ENCODE measurements at places on chromosomes 3 and 15.
A peak's percentile ranks its signal among the peaks of the same experiment; 100 is the strongest.

DNA sequence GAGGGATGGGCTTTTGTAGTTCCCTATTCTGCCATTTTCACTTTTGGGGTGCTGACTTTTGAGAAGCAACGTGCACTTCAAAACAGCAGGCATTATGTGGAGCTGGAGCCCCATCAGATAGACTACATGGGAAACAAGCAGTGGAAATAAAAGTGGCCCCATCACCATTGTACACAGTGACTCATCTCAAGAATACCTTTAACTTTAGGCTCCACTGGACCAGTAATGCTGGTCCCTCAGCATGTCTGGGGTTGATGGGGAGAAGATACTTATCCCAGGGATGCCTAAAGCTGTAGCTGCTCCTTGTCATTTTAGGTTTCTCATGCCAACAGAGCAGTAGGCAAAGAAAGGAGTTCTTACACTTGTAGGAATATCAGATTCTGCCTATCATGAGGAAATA, 45.0 kb downstream of the LSM3 start:
- DNase-seq, result no peak

DNA sequence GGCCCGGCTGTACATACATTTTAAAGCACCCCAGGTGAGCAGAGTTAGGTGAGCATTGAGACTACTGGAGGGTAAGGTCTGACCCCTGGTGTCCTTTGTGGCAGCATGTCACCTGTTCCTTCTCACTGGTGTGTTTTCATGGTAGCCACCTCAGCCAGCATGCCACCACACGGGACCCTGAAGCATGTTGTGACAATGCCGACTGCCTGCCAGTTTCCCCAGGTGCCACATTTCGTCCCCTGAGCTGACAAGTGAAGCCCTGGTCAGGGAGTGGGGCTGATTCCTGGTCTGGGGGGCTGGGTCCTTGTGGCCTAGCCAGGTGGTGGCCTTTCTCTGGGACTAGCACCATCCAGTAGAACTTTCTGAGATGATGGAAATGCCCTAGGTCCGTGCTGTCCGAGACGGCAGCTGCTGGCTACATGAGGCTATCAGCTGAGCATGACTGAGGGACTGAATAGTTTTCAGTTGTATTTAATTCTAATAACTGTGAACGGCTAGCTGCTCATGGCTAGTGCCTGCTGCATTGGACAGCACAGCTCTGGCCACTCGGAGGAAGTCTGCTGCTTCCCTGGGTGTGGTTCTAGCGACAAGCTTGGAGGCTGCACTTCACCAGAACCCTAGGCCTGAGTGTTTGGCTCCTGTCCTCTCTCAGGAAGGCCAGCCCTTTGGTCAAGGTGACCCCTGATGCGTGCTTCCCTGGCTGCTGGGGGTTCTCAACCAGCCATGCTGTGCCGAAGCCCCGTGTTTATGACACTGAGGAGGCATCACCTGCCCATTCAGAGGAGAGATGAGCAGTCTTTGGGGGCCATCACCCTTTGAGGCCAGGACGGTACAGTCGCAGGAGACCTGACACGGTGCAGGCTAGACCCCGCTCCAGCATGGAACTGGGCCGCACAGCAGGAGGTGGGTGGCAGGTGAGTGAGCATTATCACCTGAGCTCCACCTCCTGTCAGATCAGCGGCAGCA, 3.9 kb downstream of the C3orf22 start:
- peak; percentile 4 for DNase-seq

GRCh38 chr3:187072102-187072501, 67.2 kb downstream of the RPL39L start:
- no peak for DNase-seq

DNA sequence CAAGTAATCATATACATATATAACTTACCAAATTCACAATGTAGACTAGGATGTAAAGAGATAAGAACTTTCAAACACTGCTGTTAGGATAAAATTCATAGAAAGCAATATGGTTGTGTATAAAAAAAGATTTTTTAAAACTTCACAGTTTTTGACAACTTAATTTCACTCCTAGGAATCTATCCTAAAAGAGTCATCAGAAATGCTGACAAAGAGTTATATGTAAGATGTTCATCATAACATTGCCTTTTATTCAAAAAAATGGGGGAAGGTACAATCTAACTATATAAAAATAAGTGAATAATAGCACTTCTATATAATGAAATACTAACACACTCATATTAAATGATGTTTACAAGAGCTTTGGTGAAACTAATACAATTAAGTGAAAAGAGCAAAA, 4.3 kb upstream of the CLDN18 start:
- DNase-seq, result no peak

DNA sequence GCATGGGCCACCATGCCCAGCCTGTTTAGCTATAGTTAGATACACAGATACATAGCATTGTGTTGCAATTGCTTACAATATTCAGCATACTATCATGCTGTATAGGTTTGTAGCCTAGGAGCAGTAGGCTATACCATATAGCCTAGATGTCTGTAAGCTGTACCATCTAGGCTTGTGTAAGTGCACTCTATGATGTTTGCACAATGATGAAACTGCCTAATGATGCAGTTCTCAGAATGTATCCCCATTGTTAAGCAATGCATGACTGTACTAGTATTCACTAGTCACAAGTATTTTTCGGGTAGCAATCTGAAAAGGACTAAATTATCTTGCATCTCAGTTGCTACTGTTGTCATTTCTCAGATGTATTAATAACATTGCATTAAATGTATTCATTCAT, 16.0 kb downstream of the PIGB start:
- DNase-seq, result no peak

DNA sequence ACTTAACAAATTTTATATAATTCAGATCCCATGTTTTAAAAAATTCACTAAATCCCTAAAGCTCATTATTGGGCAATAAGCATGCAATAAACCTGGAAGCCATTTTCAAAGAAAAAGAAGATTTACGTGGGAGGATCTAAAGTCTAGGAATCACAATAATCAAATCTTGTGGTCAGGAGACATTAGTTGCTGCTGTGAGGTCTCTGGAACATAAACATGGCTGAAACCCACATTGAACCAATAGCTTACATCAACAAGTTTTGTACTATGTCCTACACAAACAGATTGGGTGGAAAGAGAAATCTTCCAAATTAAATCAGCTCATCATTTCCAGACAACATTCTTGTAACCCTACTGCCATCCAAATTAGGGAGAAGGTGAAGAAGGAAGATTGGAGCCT, 121.9 kb upstream of the EPHA3 start:
- no peak for DNase-seq

GRCh38 chr3:83953417-83954089, 1005.2 kb upstream of the CADM2 start:
- DNase-seq, result no peak

DNA sequence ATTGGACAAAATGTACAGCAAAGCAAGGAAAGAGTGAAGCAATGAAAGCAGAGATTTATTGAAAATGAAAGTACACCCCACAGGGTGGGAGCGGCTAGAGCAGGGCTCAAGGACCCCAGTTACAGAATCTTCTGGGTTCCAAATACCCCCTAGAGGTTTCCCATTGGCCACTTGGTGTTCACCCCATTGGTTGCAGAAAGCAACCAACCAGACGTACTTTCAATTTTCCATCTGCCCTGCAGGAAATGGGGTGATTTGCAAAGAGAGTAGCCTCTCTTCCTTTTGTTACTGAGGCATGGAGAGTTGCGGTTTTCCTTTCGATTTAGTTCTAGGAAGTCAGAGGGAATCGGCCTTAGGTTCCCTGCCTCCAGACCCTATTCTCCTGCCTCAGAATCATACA, 2.4 kb downstream of the PML start:
- DNase-seq, result no peak

DNA sequence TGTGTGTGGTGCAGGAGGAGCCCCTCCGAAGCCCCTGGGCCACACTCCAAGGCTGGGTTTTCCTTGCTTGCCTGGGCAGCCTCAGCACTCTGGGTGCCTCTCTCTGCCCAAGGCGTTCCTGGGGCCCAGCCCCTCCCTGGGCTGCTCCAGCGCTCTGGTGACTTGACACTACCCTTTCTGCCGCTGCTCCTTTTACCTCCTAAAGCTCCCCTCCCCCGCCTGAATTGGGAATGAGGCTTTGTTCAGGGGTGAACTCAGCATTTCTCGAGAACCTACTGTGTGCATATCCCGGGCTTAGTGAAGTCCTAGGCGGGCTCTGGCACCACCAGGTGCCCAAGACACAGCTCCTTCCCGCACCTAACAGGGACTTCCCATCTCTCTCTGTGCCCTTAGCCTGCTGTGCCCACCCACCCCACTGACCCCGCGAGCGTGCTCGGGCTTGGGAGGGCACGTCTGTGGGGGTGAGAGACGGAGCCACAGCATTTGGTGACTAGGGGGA, 1.2 kb upstream of the BAHD1 start:
- peak; percentile 44 for DNase-seq

DNA sequence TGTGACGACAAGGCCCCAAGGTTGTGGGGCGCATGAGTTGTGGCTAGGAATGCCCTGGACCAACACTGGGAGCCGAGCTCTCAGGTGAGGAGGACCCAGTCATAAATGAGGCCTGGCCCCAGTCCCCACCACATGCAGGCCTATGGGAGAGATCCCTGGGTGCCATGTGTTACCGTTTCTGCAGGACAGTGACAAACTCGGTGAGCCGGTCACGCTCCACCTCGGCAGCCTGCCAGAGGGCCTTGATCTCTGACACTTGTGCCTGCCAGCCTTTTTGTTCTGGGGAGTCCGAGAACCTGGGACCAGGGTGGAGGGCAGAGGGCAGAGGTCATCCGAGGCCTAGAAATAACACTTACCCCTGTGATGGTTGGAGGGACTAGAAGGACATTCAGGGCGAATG, 27.7 kb upstream of the HHATL start:
- no peak for DNase-seq

DNA sequence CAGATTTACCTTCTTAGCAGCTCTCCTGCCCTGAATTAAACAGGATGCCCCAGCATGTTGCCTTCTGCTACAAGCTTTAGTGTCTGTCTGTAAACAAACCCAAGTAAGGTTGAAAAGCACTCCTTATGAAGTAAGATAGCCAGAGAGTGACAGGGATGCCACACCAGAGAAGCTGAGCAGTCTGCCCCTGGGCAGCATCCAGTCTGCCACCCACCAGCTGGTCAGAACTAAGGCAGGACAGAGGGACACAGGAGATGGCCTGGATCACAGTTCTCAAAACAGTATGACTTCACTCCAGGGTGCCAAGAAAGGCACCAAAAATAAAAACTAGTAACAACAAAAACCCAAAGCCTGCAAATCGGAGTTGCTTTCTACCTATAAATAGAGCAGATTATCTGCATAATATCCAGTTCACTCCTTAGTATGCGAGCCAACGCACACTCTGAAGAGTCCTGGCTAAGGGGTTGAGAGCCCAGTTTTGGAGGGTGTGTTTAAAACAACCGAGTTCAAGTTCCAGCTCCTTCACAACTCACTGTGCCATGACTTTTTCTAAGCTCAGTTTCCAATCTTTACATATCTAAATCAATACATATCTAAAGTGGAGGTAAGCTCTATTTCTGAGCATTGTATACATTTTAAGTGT, 198.9 kb downstream of the KCNMB2 start:
- DNase-seq, result no peak

DNA sequence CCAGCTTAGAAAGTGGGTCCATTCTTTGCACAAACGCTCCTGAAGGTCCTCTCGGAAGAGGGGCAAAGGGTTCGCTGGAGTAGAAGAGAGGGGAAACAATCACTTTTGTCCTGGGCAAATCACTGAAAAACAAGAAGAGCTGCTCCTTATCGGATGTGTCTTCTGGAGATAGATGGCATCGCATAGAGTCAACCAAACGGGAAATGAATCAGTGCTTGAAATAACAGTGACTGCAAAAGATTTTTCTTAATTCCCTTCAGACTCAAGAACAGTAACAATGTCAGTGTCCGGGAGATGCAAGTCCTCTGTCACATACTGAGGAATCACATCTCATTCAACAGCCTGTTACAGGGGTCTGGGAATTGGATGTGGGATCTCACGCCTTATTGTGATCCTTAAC, 78.8 kb upstream of the PCSK6 start:
- no peak for DNase-seq

Data from glutamatergic neuron (in vitro differentiated cells).